ENCODE measurements at places on chromosomes 2 and 18.

DNA sequence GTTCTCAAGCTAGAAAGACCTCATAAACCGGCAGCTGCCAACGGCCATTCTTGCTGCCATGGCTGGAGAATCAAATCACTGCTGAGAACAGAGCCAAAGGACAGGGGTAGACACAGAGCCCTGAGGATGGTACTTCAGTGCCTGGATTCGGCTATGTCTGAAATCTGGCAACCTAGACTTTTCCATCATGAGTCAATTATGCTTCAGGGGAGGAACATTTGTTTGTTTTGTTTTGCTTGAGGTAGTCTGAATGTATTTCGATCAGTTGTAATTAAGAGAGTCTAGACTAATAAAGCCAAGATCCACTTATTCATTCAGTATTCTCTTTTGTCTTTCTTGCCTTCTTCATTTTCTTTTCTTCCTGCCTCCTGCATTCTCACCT is 122.8 kb upstream of the SH3BP4 start:
- no peak for DNase-seq

DNA sequence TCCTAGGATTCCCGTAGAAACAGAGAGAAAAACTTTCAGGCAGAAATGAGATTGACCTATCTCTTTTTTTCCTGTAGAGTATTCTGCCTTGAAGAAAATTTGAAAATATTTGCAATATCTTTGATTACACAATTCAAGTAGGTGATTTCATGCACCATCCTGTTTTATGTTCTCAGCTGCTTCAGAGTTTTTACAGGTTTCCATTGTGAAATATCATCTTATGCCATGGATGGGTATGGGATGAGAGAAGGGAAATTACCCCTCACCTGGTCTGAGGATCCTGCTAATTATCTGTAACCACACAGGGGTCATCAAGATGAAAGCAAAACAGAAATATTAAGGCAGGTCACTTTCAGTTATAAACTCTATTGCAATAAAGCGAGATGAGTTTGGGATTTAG is 264.8 kb downstream of the TXNL1 start:
- no peak for DNase-seq

DNA sequence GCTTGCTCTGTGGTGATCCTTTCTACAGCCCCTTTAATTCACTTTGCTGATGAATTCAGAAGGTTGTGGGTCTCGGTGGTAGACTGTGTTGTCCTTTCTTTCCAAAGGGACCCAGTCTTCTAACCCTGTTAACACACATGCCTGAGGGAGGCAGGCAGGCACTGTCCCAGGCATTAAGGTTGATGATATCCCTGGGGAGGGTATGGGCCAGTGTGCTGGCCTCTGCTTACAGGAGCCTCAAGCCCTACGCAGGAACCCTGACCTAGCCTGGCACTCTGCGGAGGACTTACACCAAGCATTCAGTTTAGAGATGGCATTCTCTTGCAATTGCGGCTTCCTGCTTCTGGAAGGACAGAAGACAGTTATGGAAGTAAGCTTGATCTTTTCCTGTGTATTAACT is 102.5 kb downstream of the PKP4 start:
- DNase-seq, result no peak

DNA sequence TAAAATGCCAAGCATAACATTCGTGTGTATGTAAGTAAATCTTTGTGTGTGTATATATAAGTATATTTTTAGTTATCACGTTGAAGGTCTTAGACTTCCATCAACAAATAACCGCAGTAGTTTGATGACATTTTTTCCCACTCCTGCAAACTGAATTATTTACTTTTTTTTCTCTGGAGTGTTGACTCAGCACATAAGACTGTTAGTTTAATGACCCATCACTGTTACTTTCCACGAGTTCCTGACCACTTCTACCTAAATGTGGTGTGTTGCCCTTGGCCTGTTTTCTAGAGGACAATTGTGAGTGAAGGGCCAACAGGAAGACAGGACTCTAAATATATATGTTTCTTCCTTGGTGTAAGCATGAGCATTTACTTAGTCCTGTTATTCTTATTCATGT is 71.3 kb upstream of the TXNDC2 start:
- no peak for DNase-seq

DNA sequence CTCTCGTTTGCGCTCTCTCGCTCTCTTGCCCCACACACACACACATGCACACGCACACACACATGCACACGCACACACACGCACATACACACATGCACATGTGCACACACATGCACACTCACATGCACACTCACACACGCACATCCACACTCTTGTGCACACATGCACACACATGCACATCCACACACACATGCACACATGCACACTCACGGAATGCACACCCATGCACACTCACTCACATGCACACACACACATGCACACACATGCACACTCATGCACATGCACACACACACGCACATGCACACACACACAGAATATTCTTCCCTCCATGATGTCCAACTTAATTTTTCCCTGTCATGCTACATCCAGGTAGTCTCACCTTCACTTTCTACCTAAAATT is 360.1 kb downstream of the DCC start:
- DNase-seq, result no peak

DNA sequence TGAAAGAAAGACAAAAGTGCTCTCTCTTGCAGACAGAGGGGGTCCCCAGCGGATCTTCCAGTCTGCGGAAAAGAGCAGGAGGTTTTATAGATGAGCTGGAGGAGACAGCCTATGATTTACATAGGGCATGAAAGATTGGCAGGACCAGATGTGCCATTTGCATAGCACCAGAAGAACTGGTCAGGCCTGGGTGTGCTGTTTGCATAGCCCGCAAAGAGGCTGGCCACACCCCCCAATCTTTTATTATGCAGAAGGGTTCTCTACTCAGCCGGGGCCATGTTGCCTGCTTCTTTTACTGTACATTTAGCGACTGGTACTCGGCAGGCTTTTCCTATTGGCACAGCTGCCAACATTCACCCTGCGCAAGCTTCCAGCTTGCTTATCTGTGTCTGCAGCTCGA is 317.6 kb downstream of the GALR1 start:
- DNase-seq, result no peak

DNA sequence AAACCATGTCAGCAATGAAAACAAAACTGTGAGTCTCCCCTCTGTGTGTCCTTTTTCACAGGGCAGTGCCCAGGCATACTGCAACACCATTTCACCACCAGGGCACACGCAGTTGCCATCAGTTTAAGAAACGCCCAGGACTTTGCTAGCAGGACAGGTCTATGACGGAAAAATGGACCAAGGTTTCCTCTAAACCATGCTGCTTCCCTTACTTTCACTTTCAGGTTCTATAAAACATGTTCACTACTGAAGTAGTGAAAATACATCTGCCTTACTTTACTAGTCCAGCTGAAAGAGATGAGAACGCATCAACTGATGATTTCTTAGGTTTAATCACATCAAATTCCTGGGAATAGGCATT is 110.5 kb downstream of the TCF4 start:
- peak; percentile 76 for DNase-seq

DNA sequence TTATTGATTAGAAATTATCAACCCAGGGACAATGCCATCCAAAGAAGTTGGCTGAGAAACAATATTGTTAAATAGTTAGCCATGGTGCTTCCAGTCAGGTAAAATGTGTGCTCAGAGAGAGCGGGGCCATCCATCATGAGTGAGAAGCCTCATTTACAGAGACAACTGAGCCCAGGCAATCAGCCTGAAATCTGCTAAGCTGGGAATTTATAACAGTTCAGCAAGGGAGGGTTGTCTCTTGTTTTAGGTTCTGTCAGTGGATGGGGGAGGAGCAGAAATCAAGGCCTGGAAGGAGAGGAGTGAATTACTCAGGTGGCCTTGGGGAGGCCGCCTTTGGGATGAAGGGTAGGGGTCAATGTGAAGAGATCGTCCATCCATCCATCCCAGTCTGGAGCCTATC is 102.5 kb upstream of the ST8SIA3 start:
- DNase-seq, result no peak

- no peak for DNase-seq
Measured at GRCh38 chr2:195438692-195439091, 218.3 kb upstream of the SLC39A10 start.

- peak; percentile 2 for DNase-seq
Measured at GRCh38 chr18:55997151-55997561, 409.2 kb upstream of the TCF4 start.
